ENCODE measurements at places on chromosomes 1 and 21.
A peak's percentile ranks its signal among the peaks of the same experiment; 100 is the strongest.

DNA sequence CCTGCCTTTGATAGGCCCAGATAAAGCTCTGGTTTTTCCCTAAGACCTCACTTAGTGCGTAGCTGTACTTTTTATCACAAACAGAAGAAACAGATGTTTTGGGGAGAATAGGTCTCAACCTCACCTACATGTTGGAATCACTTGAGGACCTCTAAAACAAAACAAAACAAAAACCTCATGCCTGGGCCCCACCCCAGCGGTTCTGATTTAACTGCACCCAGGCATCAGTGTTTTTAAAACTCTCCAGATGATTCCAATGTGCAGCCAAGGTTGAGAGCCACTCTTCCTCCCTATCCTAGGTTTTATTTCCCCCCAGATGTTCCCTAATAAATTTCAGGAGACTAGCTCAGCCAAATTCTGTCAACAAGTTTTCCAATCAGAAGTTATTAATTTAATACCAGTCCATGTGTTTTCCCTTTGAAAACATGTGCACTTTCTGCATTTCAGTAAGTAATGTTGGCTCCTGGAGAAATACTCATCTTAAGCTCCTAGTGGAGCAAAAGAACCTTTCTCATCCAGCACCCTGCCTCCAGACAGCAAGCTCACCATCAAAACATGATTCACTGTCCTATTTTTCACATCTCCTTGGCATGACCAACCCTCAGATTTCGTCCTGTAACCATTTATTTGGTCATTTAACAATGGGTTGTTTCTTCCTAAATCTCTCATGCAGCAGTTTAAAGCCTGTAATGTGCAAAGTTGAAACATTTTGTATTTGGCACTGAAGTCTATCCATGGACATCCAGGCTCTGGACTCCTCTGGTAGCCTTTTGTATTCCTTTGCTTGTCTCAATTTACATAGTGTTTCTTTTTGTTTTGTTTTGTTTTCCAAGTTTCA, 27.5 kb downstream of the LRRC8C start:
- DNase-seq, result no peak

- DNase-seq, result no peak
Measured at GRCh38 chr1:53781654-53782053, 42.7 kb upstream of the GLIS1 start.

- DNase-seq, result no peak
Measured at GRCh38 chr1:10958614-10959013, 53.8 kb upstream of the TARDBP start.

- DNase-seq, result no peak
Measured at GRCh38 chr1:109891930-109892329, 18.7 kb upstream of the CSF1 start.

DNA sequence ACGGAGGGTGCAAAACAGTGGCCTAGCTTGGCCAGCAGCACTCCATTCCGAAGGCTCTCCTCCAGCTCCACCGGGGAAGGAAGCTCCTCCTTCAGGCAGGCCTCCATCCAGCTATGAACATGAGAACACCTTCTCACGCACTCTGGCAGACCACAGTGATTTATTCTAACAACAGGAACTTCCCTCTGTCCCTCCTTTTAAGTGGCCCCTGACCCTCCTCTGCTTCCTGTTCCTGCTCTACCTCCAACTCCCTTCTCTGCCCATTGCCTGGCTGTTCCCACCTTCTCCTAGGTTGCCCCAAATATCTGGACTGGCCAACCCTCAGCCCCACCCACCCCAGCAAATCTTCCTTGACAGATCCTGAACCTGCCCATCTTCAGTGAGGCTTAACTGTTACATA, 5.9 kb downstream of the IQGAP3 start:
- DNase-seq, result no peak

DNA sequence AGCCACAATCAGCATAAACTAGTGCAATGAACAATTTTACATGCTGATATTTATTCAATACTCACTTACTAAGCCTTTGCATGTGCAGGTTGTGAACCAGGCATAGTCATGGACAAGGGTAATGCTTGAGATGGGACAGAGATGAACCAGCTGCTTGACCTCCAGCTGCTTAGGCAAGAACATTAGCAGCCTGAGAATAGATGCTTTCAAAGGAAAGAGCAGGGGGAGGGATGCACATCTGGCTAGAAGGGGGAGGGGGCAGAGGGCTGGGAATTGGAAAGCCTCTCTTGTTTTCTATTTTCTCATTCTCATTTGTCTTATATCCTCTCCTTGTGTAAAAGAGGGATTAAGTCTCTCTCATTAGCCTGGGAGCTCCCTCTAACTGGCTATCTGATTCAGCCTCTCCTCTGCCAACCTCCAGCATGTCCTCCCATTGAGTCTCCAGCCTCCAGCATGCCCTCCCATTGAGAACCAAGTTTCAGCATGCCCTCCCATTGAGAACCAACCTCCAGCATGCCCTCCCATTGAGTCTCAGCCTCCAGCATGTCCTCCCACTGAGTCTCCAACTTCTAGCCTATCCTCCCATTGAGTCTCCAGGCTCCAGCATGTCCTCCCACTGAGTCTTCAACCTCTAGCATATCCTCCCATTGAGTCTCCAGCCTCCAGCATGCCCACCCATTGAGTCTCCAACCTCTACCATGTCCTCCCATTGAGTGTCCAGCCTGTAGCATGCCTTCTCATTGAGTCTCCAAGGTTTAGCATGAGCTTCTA, 38.4 kb upstream of the TRABD2B start:
- no peak for DNase-seq

GRCh38 chr1:158391099-158391498, 8.2 kb downstream of the OR10T2 start:
- no peak for DNase-seq

DNA sequence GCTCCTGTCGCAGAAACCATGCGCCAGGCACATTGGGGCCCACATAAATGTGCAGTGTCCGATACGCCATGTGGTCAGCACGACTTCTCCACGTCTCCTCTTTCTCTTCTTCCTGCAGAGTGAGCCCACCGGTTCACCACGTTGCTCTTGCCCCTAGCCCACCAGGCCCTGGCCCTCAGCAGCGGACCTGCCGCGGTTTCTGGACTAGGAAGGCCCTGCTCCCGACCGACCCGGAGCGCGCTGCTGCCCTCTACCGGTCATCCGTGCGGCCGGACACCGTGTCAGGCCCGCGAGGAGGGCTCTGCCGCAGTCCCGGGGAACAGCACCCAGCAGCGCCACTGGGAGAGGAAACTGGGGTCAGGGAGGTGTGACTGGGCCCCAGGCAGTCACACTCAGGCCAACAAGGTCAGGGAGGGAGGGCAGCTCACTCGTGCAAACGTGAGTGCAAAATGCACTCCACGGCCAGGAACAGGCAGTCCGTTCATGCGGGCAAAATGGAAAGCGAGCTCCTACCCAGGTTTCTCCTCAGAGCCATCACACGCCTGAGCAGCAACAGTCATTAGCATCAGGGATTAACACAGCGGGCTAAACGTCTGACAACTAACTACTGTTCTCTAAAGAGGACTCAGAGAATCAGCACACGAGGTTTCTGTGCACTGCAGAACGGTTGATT, 13.7 kb downstream of the TLR5 start:
- DNase-seq, result peak; percentile 26

GRCh38 chr1:103496014-103496635, 29.4 kb upstream of the RNPC3 start:
- DNase-seq, result no peak
